Activated T-cell treated with anti-CD3 and anti-CD28 coated beads, Interleukin-2, amount 50 U/mL, for 72 hours (primary cell): ENCODE measurements at places on chromosomes 6 and 20. TPM values are rescaled to one million over a fixed set of nuclear protein-coding genes. Genes with fewer than 3 reads are reported as not detected.

- H3K4me1 ChIP-seq: no peaks in the 10 kb centered on the region
- H3K36me3 ChIP-seq: no peaks in the 10 kb centered on the region
- no peak overlapping the region for H3K4me3 ChIP-seq
These were observed 180.0 kb downstream of the GJA1 start for GRCh38 chr6:121615493-121615892.

DNA sequence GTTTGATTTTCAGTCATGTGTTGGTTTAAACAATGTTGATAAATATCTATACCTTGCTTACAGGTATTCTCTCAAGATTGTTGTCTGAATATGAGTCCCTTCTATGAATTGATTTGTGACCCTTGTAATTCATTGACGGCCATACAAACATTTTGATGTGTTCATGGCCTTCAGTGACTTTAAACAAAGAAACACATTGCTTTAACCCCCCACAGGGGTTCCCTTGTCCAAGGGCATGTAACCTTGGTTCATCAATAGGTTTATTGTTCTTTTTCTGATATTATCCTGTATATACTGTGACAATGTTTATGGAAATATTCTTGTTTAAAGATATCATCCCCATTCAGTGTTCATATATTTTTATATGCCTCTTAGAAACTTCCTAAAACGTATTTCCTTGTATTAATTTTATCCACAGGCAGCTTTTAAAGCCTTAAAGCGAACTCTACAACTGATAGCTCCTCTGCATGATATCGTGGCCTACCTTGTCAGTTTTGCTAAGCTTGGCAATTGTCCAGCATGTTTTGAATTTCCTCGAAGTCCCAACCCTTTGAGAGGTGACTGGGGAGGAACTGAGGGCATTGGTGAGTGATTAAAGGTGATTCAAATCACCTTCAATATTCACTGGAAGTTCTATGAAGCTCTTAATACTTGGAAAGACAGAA is 87.0 kb downstream of the CD164 start:
- no peaks in the 10 kb centered on the region for H3K36me3 ChIP-seq
- H3K4me3 ChIP-seq: no peak overlapping the region
- DNase-seq: no peak
- H3K27me3 ChIP-seq: peaks cover 25% of the 10 kb centered on the region

GRCh38 chr6:33634161-33634727 is 13.1 kb downstream of the ITPR3 start:
- peak overlapping the region; percentile 89 for H3K4me3 ChIP-seq
- peak overlapping the region; percentile 22 for H3K27ac ChIP-seq
- DNase-seq: no peak
- H3K36me3 ChIP-seq: peaks cover 4% of the 10 kb centered on the region

- peak overlapping the region; percentile 3 for H3K27ac ChIP-seq
- H3K4me3 ChIP-seq: peak overlapping the region; percentile 36
- peaks cover 16% of the 10 kb centered on the region for H3K4me1 ChIP-seq
- peaks cover 43% of the 10 kb centered on the region for H3K27me3 ChIP-seq
- DNase-seq: no peak
These were observed 137.2 kb upstream of the PRND start for GRCh38 chr20:4584510-4584909.

GRCh38 chr6:138818496-138819194 is 22.8 kb downstream of the ECT2L start:
- H3K27ac ChIP-seq: peak overlapping the region; percentile 88
- H3K27me3 ChIP-seq: no peaks in the 10 kb centered on the region
- H3K4me3 ChIP-seq: peak overlapping the region; percentile 70

DNA sequence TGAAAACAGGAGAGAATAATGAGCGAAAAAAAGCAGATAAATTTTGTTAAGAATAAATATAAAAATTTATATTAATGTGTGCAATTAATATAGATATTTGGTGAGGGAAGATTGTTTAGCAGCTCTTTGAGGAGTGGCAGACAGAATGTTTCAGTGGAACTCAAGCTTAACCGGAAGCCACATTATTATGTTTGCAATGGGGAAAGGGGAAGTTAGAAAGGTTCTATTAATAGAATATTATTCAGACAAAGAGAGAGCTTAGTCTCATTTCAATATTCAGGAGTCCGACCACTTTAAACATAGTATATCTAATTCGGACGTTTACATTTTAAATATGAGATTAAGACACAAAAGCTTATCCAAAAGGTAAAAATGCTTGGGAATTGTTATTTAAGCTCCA is 81.6 kb upstream of the KHDRBS2 start:
- DNase-seq: no peak
- H3K4me3 ChIP-seq: no peak overlapping the region
- no peaks in the 10 kb centered on the region for H3K27me3 ChIP-seq
- no peaks in the 10 kb centered on the region for H3K4me1 ChIP-seq
- H3K36me3 ChIP-seq: no peaks in the 10 kb centered on the region

DNA sequence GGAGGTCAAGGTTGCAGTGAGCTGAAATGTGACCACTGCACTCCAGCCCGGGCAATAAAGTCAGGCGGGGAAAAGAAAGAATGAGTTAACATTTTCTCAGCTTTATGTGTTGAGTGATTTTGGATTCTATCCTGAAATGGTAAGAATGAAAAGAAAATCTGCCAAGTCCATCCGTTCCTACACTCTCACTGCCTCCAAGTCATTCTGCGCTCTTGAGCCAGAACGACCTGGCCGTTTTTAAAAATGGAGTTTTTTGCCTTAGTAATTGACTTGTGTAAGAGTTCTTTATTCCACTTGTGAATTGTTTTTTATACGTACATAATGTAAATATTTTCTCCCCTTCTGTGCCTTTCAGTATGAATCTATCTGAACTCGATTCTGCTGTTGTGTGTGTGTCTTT is 28.7 kb downstream of the DNAJC5 start:
- no peaks in the 10 kb centered on the region for H3K36me3 ChIP-seq
- H3K4me3 ChIP-seq: no peak overlapping the region
- H3K4me1 ChIP-seq: peaks cover 16% of the 10 kb centered on the region
- DNase-seq: no peak

GRCh38 chr6:7129360-7129759 is 21.6 kb downstream of the RREB1 start:
- DNase-seq: no peak
- H3K27ac ChIP-seq: peak overlapping the region; percentile 25
- peak overlapping the region; percentile 19 for H3K4me3 ChIP-seq
- peaks cover 90% of the 10 kb centered on the region for H3K4me1 ChIP-seq

- no peaks in the 10 kb centered on the region for H3K36me3 ChIP-seq
- H3K4me1 ChIP-seq: no peaks in the 10 kb centered on the region
- H3K27ac ChIP-seq: no peak overlapping the region
- no peak for DNase-seq
These were observed 21.0 kb upstream of the LAMA4 start for GRCh38 chr6:112275365-112275764.

DNA sequence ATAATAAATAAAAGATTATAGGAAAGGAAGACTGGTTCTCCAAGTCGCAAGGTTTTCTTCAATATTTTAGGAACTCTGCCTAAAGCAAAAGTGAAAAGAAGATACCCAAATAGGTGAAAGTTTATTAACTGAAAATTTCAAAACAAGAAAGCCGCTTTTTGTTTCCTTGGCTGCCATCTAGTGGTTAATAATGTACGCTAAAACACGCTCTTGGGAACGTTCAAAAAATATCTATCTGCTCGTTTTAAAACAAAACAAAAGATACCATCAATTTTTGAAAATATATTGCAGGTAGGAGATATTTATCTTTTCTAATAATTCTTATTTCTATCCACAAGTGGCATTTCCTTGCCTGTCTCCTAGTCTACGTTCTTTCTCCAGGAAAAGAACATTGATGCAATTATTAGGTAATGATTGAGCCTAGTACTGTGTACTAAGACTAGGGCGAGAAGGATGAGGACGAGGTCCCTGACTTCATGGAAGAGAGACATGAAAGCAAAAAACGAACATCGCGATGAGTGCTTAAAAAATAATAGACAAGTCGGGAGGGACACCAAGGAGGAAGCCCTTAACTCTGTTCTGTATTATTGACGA is 97.2 kb downstream of the SPTLC3 start:
- no peak overlapping the region for H3K27ac ChIP-seq
- no peak for DNase-seq
- no peaks in the 10 kb centered on the region for H3K4me1 ChIP-seq
- H3K27me3 ChIP-seq: peaks cover 7% of the 10 kb centered on the region

DNA sequence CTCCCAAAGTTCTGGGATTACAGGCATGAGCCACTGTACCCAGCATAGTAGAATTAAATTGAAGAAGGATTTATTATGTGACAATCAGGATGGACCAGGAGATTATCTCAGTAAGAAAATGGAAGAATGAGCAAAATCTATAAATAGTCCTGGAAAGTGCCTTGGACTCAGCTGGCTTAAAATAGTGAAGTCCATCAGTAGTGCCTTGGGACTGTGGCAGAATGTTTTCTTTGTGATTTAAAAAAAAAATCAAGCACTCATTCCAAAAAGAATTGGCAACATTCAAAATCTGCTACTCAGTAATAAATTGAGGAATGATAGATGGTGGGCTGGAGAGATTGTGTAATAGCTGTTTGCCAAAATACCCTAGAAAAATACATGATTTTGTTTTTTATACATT is 37.0 kb upstream of the MAS1 start:
- H3K4me3 ChIP-seq: no peak overlapping the region
- H3K4me1 ChIP-seq: no peaks in the 10 kb centered on the region

- H3K4me1 ChIP-seq: no peaks in the 10 kb centered on the region
- no peak overlapping the region for H3K4me3 ChIP-seq
- peaks cover 49% of the 10 kb centered on the region for H3K27me3 ChIP-seq
- no peaks in the 10 kb centered on the region for H3K36me3 ChIP-seq
These were observed 38.8 kb upstream of the PLEKHG1 start for GRCh38 chr6:150560884-150561219.

SRSF12 gene
- total RNA-seq: 0.23 TPM

OTOR gene
- total RNA-seq: not detected

COL20A1 gene
- total RNA-seq: 0.58 TPM

PLTP gene
- 8.9 TPM for total RNA-seq

TREM1 gene
- total RNA-seq: 1.5 TPM

RAET1G gene
- not detected for total RNA-seq

FAM135A gene
- total RNA-seq: 12.6 TPM

CDH26 gene
- 2.4 TPM for total RNA-seq

ADAT2 gene
- 29.0 TPM for total RNA-seq
